Activated T-helper 1 cell treated with anti-CD3 and anti-CD28 coated beads, Interleukin-2, amount 50 U/mL, for 16 hours (primary cell): ENCODE measurements at places on chromosomes 5 and 9.

DNA sequence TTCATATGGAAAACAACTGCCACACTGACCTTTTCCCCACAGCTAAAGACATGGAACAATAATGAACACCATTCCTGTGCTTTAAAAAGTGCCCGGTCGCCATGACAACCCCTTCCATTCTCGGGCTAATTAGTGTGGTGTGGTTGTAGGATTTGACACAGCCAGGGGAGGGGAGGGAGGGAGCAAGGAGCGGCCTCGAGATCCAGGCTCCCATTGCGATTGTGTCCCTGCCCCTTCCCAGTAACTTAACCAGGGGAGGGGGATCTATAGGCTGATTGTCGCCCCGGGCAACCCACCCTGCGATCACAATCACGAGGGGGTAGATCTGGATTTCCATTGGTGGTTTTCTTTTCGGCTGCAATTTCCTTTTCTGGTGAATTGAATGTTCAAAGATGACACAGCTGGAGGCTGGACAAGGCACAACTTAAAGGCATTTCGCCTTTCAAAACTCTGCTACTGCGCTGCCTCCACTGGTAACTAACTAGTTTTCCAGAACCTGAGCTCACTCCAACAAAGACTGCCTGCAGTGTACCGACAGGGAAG, 96.7 kb upstream of the RETREG1 start:
- no peak for DNase-seq

- no peak for DNase-seq
Observed at GRCh38 chr5:136084698-136085097, 47.9 kb upstream of the SMAD5 start.

DNA sequence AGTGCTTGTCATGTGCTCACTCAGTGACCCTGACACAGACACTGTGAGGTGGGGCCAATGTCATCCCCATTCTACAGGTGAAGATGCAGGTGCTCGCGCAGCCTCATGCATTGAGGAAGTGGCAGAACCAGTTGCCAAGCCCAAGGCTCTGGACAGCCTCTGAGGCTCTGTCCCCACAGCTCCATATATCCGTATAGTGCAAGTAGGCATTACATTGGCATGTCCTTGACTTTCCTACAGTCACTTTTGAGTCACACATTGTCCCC, 58.8 kb upstream of the ANGPTL2 start:
- DNase-seq, result no peak

DNA sequence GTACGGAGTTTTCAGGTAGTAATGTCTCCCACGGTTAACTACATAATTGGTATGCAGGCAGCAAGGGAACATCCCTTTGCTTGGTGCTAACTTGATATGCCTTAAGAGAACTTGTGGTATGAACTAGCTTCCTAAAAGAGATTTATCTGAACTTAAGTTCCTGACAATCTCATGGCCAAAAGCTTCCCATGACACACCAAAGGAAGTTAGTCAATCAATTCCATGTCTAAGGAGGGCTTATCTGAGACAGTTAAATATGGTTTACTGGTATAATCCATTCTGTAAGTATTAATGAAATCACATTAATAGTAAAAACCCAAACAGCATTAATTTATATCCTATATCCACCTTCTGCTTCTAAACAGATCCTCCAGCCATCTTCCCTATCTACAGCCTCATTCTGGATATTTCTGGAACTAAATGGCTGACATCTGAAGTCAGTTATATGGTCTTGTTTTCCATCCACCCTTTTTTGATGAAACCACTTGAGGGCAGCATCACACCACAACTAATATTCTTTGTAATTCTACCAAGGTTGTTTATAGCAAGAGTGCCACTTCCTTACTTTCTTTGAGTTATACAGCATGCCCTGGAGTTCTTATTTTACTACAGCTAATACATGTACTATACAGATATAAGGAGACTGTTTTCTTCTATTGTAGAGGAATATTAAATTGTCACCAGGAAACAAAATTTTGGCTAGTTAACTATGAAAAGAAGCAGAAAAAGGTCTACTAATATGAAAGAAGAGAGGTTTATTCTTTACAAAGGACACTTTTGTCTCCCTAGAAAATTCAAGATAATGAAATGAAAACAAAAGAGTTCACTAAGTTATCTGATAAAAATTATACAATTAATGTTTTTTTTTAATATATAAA, 34.7 kb downstream of the SHOC1 start:
- no peak for DNase-seq

- DNase-seq, result no peak
Observed at GRCh38 chr9:133653638-133654037, 17.5 kb downstream of the DBH start.

DNA sequence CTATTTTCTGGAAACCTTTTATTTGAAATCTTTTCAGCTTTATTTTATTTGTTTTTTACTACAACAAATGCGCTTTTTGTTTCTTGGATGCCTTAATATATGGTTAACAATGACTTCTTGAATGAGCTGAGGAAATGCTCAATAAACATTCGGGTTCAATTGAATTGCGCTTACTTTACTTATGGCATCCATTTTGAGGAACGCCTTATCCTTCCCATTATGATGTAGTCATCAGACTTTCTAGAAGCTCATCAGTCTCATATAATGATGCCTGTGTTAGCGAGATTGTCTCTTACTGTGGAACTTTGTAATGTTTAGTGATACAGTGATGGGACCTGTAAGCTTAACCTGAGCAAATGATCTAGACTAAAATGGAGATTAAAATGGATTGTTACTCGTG, 916 bp downstream of the SHLD3 start:
- DNase-seq, result no peak

GRCh38 chr9:68560071-68560844, 19.6 kb upstream of the TMEM252 start:
- DNase-seq, result no peak
